Sciatic nerve (tissue), 2 donors: ENCODE measurements at places on chromosomes 12 and 14. TPM values are rescaled to one million over a fixed set of nuclear protein-coding genes. Genes with fewer than 3 reads are reported as not detected.
A peak's percentile ranks its signal among the peaks of the same experiment; 100 is the strongest.

DNA sequence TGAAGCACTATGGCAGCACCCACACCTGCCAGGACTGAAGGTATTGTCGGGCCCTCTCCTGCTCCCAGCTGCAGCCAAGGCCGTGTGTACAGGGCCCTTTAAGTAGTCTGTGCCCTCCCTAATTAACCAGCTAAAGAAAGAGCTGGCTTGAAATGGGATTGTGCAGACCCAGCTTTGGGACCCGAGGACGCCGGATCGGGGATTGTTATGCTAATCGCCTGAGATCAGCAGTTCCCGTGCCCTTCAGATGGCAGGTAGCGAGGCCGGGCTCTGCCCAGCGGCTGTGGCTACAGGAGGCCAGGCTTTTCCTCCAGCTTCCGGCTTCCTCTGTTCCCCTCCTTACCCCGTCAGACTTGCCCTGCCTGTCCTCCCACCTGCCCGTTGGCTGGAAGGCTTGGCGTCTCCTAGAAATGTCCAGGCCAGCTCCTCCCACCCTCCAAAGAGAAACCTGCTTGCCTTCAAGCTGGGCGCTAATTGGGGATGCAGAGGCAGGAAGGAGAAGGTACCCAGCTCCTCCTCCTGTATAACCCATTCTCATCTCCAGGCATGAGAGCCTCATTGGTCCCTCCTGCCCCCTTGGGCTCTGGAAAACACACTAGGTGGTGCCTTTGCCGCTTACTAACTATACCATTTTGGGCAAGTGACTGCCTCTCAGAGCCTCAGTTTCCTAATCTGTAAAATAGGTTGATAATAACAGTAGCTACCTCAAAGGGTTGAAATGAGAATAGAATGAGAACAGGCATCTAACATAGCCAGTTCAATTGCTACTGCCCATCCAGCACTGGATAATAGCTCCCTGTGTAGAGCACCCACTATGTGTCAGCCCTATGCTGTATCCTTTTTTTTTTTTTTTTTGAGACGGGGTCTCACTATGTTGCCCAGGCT, 25.8 kb upstream of the MSI1 start:
- DNase-seq = no peak

GRCh38 chr12:103657331-103657730, 70.3 kb downstream of the STAB2 start:
- DNase-seq = no peak

DNA sequence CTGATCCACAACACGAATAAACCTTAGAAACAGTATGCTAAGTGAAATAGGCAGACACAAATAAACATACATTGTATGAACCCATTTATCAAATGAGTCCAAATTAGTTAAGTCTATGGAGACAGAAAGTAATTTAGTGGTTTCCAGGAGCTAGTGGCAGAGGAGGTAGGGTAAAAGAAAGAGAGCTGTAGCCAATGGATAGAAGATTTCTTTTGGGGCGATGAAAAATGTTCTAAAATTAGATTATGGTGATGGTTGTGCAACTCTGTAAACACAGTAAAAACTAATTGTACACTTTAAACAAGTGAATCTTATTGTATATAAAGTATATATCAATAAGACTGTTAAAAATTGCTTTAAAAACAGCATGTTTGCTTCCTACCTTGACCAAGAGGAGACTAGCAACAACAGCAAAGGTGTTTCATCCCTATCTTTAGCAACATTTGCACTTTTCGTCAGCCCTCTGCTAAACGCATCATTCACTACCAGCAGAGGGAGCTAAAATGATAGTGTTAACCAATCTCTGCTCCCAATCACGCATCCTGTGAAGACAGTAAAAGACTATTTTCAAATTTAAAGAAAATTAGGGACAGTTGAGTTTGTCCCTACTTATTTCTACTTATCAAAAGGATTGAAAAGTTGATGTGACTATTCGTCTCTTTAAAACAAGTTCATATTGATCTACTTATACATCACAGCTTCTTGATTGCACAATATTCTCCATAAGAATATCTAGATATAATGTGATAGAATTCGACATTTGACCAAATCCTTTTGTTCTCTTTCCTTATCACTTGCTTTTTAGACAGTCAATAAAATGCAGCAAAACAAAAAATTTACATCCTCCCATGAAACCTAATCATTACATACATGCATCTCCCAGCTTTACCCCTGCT, 24.0 kb upstream of the LGR5 start:
- DNase-seq = no peak

- no peak for DNase-seq
These were observed 35.4 kb upstream of the NTF3 start for GRCh38 chr12:5396541-5396940.

GRCh38 chr14:45641541-45641940, 388.5 kb upstream of the MIS18BP1 start:
- DNase-seq = no peak

- DNase-seq = no peak
These were observed 75.5 kb upstream of the RERGL start for GRCh38 chr12:18165422-18165871.

The LRTM2 gene
- total RNA-seq = not detected

- no peak for DNase-seq
These were observed 172.8 kb upstream of the PLEKHG7 start for GRCh38 chr12:92529944-92530343.

The GARIN6 gene
- not detected for total RNA-seq

DNA sequence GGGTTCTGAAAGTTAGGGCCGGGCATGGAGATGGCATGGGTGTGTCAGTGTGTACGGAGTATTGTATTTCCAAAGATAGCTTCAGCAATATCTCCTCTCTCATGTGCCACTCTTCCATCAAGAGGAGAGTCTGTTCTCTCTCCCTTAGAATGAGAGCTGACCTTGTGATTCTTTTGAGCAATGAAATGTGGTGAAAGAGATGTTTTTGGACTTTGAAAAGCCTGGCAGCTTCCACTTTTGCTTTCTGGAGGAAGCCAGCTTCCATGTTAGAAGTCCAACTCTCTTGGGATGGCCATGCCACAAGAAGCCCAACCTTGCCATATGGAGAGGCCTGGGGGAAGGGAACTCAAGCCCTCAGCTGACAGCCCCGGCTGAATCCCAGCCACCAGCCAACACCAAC, 72.4 kb upstream of the GZMB start:
- DNase-seq = no peak

DNA sequence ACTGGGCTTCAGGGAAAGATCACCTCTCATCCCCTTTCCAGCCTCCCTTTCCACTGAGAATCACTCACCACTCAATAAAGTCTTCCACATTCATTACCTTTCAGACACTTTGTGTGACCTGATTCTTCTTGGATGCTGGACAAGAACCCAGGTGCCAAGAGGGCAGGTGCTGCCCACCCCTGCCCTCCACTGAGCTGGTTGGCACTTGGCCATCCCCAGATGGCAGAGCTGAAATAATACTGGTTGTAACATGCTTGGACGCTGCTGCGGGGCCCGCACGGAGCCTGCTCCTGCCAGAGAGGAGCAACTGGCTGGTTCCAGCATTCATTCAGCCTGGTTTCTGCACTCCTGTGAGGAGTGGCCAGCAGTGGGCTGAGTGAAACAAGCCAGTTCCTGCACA, 386.7 kb upstream of the CCDC196 start:
- no peak for DNase-seq

The VPS37B gene
- total RNA-seq = 24.8 TPM

The CLEC2B gene
- total RNA-seq = 32.6 TPM

DNA sequence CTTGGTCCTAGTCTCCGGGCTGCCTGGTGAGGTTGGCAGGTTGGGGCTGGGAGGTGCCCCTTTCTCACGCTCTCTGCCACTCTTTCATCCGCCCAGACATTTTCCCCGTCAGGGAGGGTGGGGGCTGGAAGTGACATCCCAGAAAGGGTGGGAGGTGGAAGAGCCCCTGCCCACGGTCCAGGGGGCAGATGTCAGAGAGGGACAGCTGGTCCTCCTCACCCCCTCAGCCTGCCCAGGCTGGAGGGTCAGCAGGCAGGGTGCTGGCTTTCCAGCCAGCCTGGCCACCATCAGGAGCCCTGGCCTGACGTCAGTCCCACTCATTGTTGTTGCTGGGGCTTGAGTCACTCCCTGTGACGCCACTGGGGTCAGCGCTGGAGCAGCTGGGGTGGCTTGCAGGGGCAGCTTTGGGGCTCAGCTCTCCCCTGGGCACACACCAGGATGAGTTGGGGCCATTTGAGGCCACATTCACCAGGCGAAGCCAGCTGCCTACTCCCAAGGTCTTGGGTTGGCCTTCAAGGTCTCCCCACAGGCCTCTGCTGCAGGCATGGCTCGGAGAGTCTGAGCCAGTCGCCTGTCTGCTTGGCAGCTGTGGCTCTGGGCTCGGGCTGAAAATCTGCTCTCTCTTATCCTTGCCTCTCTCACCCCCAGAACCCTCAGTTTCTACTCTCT, 5.7 kb upstream of the ATG101 start:
- peak; percentile 83 for DNase-seq

- DNase-seq = no peak
These were observed 138.6 kb upstream of the TRHDE start for GRCh38 chr12:72133497-72134055.

DNA sequence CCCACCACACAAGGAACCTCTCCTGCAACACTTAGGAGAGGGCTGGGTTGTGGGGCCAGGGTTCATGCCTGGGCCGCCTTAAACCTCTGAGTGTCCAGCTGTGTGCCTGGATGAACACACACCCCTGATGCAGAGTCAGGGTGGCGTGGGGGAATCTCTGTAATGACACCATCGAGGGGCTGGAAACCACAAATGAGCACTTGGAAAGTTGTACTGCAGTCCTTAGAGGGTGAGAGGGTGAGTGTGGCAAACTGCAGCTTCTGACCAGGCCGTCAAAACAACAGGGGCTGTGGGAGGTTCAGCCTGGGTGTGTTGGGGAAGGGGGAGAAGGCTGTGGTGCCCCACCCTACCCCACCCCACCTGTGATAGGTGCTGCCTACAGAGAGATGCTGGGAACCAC, 12.4 kb upstream of the KRT5 start:
- no peak for DNase-seq

The PNMA1 gene
- 46.1 TPM for total RNA-seq

DNA sequence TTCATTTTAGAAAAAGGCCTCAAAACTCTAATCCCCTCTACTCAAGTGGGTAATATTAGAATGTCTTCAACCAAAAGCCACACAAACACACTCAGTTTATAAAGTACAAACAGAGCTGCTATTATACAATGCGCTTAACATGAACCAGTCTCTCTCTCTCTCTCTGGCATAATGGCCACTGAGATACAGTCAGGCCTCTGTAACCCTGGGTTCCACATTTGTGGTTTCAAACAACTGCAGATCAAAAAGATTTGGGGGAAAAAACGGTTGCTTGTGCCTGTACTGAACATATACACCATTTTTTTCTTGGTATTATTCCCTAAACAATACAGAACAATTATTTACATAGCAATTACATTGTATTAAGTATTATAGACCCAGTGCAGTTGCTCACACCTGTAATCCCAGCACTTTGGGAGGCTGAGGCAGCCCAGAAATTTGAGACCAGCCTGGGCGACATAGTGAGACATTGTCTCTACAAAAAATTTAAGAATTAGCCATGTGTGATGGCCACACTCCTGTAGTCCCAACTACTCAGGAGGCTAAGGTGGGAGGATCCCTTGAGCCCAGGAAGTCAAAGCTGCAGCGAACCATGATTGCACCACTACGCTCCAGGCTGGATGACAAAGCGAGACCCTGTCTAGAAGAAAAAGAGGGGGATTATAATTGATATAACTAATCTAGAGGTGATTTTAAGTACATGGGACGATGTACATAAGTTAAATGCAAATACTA, 5.6 kb downstream of the SLC11A2 start:
- DNase-seq = no peak

GRCh38 chr14:97824218-97824617, 1027.0 kb downstream of the VRK1 start:
- DNase-seq = no peak

GRCh38 chr12:129394177-129394825, 509.5 kb downstream of the TMEM132D start:
- no peak for DNase-seq

GRCh38 chr12:4227046-4227445, 46.5 kb upstream of the CCND2 start:
- DNase-seq = no peak
